ENCODE measurements at places on chromosomes 6 and 20.

- DNase-seq = peak; percentile 57
Measured at GRCh38 chr20:63124782-63125580, 91.0 kb downstream of the YTHDF1 start.

GRCh38 chr6:131629651-131630050 lies 1.6 kb upstream of the MED23 start:
- no peak for DNase-seq

DNA sequence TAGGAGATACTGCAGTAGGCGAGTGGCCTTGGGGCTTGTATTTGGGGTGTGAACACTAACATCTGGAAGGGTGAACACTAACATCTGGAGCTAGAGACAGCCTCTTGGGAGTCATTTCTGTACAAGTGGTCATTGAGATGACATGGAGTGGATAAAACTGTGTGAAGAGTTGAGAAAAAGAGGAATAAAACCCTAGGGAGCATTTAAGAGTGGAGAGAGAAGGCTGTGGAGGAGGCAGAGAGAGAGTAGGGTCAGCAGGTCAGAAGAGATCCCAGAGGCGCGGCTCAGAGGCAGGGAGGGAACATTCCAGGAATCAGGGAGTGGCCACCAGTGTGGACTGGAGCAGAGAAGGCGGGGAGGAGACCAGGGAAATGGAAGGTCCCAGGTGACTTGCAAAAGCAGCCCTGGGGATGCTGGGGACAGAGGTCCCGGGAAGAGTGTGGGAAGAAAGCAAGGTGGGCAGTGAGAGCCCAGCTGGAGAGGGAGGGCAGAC lies 202.0 kb upstream of the RNF24 start:
- no peak for DNase-seq

DNA sequence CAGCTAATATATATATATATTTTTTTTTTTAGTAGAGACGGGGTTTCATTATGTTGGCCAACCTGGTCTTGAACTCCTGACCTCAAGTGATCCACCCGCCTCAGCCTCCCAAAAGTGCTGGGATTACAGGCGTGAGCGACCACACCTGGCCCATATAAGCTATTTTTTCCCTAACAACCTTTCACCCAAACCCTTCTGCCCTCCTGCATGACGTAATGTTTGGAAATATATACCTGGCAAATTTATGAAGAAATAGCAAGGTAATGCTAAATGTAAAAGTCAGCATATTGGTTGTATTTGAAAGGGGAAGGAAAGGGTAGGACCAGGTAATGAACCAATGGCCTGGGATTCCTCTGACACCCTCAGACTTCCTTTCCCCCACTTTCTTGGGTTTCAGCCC lies 325.5 kb upstream of the ARID1B start:
- DNase-seq = no peak

DNA sequence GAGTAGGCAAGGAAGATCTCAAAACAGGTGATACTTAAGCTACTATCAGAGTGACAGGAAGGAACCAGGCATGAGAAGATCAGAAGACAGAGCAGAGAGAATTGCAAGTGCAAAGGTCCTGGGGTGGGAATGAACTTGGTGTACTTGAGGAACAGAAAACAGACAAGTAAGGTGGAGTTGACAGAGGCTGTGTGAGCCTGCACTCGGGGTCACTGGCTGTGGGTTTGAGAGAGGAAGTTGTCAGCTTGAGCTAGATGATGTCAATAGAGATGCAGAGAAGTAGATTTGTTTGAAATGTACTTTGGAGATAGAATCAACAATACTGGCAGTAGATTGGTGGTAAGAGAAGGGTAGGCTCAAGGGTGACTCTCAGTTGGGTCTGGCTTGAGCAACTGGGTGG lies 209.5 kb downstream of the CLIC5 start:
- DNase-seq = no peak

GRCh38 chr6:30149234-30149633 lies 11.8 kb downstream of the TRIM10 start:
- DNase-seq = no peak

- DNase-seq = no peak
Measured at GRCh38 chr20:8837396-8837795, 231.5 kb upstream of the PLCB4 start.

DNA sequence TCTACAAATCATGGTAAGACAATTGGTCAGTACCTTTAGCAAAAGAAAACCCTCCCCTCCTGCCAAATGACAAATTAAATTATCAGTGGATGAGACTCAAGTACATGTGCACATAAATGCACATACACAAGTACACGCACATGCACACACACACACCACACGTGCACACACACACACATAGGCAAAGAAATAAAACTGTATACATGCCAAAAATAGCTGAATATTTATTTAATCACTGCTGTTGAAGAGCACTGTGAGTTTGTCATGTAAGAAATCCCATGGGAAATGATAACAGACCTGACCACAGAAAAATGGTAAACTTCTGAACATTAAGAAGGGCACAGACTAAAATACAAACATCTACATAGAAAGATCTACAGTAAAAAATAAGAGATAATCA lies 46.6 kb upstream of the TNFAIP3 start:
- DNase-seq = no peak

GRCh38 chr6:42140032-42140431 lies 2.4 kb downstream of the C6orf132 start:
- no peak for DNase-seq

DNA sequence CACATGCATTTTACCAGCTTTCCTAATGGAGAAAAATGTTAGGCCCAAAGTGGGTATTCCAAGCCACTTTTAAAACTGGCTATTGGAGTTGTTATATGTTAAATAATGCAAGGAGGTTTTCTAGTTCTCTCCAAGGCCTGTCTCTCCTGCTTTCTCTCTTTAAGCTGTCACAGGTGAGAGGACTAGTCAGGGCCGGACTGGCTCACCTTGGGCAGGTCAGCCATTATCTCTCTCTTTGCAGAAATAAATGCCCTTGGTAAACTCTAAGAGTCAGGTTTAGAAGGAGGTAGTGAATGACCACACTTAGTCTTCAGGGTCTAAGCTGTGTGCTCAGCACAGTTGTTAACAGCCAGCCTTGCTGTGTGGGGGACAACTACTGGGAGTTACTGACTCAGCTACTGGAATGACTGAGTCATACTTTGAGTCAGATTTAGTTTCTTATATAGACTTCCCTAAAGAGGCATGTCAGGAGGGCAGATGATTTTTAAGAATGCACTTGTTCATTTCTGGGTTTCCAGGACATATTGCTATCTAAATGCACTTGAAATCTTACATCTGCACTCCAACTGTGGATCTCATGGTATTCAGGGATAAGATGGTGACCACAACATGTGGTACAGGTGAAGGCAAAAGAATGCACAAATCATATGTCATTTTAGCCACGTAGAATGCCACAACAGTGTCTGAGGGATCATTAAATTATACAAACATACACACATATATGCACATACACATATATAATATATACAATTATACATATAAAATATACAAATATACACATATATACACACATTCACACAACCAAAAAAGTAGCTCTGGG lies 719.4 kb downstream of the EPM2A start:
- no peak for DNase-seq

DNA sequence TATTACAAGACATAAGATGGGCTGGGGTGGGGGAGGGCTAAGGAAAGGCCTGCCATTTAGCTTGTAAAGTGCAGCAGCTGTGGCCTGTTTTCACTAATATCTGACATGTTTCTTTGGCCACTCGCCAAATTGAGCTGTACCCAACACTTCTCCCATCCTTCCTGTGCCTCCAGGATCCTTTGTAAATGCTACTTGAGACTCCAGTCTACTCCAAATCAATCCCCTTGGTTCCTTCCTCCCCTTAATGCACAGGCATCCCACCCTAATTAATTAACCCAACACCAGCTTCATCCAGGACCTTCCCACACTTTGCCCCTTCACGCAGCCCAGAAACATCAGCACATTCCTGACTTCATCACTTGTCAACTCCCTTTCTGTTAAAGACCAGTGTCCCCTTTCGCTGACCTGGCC lies 55.0 kb upstream of the TCF21 start:
- no peak for DNase-seq

GRCh38 chr6:215335-216034 lies 76.8 kb upstream of the DUSP22 start:
- no peak for DNase-seq

DNA sequence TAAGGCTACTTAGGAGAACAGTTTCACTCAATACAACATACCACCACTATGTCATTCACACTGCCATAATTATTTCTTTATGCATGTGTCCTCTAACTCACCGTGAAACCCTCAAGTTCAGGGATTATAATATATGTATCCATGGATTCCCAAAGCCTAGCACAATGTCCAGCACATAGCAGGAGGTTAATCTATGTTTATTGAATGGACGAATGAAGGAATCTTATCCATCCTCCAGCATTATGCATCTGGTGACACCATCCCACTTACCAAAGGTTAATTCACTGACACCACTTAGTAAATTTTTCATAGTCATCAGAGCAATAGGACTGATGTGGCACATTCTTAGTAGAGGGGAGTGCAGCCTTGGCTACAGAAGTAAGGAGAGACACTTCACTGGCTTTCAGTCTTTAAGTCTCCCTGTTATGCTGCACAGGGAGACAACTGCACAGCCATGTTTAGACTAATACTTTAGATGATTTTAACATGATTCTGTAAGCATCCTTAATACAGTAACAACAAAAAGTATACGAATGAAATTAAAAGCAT lies 49.7 kb downstream of the EPHA7 start:
- DNase-seq = no peak

GRCh38 chr20:59992526-59993084 lies 34.4 kb downstream of the CDH26 start:
- DNase-seq = no peak

GRCh38 chr20:32135983-32136515 lies 26.5 kb downstream of the TM9SF4 start:
- DNase-seq = no peak

DNA sequence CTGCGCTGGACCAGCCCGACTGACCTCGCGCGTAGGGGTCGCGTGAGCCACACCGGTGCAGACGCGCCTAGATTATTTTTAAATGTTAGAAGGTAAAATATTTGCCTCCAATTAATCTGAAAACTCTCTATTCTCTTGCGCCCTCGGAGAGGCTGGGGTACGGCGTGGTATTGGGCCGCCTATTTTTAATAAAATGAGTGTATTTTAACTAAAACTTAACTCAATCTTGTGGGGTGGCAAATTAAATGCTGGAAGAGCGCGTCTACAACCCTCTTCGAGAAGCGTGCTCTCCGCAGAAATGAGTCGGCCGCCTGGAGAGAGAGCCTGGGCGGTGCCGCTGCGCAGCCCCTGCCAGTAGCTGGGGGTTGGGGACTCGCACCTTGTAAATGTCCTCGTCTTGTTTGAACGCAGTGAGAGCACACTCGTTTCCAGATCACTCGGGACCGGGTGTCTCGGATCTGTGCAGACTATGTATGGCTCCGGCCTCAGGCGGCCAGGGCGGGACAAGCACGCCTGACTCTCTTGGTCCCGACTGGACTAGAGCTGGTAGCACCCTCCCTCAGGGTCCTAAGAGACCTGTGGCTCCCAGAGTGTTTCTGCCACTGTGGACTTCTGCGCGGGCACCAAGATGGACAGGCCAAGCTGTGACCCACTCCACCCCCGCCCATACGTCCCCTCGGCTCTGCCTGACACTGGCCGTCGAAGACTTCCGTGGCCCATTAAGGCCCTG lies 2.0 kb upstream of the MAFB start:
- DNase-seq = no peak

- no peak for DNase-seq
Measured at GRCh38 chr6:14263881-14264424, 146.4 kb downstream of the CD83 start.

- DNase-seq = no peak
Measured at GRCh38 chr6:3457710-3458602, 1.1 kb upstream of the SLC22A23 start.

DNA sequence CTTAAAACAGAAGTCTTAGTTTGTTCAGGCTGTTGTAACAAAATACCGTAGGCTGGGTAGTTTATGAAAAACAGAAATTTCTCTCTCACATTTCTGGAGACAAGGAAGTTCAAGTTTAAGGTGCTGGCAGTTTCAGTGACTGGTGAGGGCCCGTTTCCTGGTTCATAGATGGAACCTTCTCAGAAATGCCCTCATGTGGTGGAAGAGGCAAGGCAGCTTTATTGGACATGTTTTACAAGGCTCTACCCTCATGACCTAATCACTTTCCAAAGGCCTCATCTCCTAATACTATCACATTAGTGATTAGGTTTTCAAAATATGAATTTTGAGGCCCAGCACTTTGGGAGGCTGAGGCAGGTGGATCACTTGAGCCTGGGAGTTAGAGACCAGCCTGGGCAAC lies 2.4 kb downstream of the HEBP2 start:
- no peak for DNase-seq

DNA sequence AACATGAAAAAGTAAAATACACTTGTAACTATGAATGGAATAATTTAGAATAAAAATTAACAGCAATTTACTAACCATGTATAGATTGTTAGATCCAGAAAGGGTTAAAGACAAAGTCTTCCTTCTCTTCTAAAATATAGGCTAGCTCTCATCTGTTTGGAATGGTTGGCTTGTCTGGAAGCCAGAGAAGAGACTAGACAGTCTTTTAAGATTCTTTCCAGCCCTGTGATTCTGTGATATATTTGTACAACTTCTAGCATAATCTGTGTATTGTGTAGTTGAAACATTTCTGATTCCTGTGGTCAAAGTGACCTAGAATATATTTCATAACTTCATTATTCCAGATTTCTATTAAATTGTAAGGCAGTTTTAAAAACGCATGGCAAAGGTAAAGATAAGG lies 196.6 kb downstream of the UST start:
- DNase-seq = no peak

DNA sequence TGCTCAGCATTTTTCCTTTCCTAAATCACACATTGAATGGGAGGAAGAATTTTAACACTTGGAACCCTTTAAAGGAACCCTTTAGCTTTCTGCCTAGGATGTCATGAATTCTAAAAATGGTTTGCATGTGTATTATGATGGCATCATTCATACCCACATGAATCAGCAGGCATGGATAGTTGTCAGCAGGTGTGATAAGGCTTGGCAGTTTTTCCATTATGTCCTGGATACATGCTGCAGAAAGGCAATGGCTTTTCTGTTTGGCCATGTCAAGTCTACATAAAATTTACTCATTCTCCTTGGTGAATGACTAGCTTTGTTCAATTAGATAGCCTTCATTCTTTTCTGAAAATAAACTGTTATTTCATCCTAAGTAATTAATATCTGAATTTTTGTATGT lies 353.7 kb downstream of the GRIK2 start:
- no peak for DNase-seq

- no peak for DNase-seq
Measured at GRCh38 chr6:81589465-81590313, 162.8 kb downstream of the TENT5A start.

DNA sequence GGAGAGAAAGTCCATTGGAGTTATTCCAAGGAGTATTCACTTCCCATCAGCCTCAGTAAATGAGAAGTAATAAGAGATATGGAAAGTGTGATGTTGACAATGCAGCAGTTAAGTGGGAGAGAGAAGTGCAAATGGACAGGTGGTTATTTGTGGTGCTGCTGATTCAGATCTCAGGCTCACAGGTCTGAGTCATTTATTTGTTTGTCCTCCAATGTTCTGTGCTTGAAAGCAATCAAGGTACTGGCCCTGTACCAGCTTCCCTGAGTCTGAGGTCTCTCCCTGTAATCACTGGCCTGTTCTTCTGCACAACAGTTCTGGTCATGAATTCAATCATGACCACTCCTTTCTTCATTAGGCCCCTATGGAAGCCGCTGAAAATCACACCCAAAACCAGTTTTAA lies 827.7 kb downstream of the MAFB start:
- DNase-seq = no peak
